ENCODE measurements at places on chromosomes 16 and 17.

DNA sequence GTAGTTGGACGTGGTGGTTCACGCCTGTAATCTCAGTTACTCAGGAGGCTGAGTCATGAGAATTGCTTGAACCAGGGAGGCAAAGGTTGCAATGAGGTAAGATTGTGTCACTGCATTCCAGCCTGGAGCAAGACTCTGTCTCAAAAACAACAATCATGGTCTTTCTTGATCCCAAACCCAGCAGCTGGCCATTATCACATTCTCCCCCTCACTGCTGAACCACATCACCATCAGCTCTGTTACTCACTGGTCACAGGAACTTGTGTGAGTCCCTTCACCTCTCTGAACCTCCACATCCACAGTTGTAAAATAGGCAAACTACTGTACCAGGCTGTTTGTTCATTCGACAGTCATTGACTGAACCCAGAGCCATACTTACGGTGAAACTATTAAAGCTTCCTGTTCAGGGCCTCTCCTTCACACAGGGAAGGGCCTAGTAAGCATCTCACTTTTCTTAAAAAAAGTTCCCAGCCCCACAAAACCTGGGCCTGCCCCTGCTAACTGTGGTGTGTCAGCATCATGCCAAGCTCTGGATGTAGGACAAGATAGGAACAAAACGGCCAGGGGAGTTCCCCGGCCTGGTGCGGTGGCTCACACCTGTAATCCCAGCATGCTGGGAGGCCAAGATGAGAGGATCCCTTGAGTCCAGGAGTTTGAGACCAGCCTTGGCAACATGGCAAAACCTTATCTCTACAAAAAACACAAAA is 104.7 kb downstream of the COPRS start:
- DNase-seq, result no peak

DNA sequence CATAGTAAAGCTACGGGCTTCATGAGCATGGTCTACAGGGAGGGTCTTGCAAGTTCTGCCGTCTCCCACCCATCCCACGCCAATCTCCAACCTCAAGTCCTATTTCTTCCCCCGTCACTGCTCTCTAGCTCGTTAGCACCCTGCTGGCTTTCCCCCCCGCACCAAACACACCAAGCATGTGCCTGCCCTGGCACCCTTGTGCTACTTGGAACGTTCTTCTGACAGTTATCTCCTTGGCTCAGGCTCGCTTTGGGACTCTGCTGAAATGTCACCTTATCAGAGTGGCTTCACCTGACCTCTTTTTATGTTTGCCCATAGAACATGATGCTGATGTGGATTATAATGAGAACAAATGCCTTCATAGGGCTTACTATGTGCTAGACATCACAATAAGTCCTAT is 21.9 kb downstream of the GLYR1 start:
- DNase-seq, result no peak

GRCh38 chr16:48580925-48581500 is 29.0 kb downstream of the N4BP1 start:
- no peak for DNase-seq

DNA sequence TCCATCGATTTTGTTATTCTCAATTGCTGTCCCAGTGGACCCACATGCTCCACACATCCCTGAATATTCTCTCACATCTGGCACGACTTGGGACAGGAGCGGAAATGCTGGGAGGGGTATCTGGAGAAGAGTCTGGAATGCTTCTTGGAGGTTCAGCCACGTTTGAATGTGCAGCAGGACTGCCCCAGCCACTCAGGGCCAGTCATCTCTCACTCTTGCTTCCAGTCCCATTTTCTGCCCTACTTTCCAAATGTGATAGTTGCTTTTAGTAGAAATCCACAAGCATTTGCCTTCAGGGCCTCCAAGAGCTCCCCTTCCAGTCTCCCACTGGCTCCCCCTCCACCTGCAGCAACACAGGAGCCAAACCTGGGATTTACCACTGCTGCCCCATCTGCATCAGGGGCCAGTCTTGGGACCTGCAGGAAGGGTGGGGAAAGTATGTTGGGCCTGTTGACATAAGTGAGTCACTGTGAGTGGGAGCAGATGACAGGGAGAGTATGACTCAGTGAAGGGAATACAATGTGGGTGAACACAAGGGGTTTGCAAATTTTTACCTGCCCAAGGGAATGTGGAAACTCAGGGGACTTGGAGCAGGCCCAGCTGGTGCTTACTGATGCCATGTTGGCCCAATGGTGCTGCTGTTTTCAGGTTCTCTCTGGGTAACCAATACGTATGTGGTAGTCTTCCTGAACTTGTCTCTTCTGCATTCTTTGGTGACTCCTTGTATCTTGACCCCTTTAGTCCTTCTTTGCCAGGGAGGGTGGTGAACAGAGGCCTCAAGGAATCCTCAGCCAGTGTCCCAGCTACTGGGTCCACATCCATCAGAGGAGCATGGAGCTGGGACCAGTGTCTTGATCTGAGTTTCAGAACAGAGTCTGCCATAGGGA is 78.8 kb upstream of the CRHR1 start:
- no peak for DNase-seq

GRCh38 chr16:30556125-30556473 is 2.1 kb downstream of the ZNF764 start:
- DNase-seq, result no peak

DNA sequence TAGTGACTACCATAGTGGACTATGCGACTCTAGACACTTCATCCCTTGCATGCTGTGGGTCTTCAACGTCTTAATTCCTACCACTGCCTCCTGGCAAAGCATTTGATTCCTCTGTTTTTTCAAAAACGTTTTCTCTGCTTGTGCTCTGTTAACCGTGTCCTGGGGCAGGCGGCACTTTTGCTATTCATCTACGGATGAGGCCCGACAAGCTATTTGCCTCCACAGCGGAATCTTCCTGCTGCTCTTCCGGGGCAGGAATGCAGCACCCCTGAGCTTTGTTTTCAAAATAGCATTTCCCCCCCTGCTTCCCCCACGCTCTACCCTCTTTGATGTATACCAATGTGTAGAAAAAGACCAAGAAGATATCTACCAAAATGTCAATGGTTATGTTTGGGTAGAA is 39.8 kb upstream of the METTL16 start:
- no peak for DNase-seq

- DNase-seq, result no peak
These were observed 21.7 kb downstream of the LRRC75A start for GRCh38 chr17:16470265-16470664.

GRCh38 chr16:1713331-1713730 is 7.3 kb downstream of the MAPK8IP3 start:
- no peak for DNase-seq

DNA sequence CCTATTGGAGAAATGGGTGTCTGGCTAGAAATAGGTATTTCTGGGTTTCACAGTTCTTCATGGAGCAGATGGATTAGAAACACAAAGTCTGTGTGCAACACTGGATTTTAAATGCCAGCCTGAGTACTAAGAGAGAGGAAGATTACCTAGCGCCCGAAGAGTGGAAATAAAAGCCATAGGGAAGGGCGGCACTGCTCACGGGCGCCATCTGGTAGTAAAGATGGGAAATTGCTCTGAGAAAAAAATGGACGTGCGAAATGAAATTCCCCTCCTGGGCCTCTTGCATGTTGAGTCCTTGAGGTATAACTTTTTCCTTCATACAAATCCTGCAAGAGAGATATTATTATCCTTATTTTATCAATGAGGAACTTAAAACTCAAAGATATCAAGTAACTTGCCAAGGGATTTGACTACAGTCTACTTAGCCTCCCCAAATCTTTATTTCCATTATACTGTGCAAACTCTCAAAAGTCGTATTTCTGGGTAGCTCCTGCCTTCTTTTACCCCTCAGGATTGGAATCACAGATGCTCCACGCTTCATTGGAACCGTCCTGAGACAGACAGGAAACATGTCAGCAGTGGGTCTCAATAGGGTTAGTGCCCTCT is 72.8 kb downstream of the MMD start:
- no peak for DNase-seq

DNA sequence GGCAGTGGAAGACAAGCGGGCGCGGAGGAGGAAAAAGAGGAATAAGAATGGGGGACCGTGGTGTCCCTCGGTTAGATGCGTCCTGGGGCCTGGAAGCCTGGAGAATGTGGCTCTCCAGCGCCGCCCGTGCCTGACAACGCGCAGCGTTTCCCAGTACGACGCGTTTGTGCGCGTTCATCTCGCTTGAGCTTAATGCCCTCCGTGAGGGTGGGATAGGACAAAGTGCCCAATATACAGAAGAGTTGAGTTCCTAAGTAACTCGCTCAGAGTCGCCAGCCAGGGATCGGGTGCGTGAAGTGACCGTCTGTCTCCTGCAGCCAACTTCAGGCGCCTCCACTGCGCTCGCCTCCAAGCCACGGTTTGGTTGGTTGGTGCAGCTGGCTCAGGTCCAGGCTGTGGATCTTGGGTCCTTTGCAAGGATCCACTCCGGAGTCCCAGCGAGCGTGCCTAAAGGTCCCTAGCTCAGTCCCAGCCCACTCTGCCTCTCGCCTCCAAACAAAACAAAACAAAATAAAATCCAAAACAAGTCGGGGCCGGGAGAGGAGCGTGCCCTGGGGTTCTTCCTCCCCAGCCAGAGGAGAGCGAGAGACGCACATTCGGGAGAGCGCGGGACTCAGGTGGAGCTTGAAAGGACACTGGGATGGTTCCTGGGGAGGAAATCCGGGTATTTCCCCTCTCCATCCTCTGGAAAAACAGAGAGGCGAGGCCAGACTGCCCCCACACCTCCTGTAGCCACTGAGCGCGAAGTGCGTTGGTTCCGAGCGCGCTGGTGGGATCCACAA is 974 bp downstream of the GALR2 start:
- no peak for DNase-seq

GRCh38 chr17:27381007-27381501 is 75.2 kb upstream of the KSR1 start:
- DNase-seq, result peak; percentile 57

DNA sequence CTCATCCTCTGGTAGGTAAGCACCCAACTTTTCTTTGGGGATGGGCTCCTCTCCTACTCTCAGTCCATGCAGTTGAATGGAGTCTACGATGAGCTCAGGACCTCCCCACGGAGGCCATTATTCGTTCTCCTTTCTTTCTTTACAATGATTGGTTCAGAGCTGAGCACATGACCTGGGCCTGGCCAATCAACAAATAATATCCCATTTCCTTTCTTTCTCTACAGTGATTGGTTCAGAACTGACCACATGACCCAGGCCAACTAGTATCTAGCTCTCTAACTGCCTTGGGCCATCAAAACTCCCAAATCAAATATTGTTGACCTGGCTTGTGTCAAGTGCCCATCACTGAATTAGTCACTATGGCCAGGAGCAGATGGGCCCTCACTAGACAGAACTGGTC is 129.2 kb downstream of the USP31 start:
- no peak for DNase-seq

GRCh38 chr17:66955821-66956220 is 8.7 kb upstream of the CACNG4 start:
- DNase-seq, result no peak

- DNase-seq, result no peak
These were observed 17.9 kb upstream of the IRX5 start for GRCh38 chr16:54912720-54913119.

DNA sequence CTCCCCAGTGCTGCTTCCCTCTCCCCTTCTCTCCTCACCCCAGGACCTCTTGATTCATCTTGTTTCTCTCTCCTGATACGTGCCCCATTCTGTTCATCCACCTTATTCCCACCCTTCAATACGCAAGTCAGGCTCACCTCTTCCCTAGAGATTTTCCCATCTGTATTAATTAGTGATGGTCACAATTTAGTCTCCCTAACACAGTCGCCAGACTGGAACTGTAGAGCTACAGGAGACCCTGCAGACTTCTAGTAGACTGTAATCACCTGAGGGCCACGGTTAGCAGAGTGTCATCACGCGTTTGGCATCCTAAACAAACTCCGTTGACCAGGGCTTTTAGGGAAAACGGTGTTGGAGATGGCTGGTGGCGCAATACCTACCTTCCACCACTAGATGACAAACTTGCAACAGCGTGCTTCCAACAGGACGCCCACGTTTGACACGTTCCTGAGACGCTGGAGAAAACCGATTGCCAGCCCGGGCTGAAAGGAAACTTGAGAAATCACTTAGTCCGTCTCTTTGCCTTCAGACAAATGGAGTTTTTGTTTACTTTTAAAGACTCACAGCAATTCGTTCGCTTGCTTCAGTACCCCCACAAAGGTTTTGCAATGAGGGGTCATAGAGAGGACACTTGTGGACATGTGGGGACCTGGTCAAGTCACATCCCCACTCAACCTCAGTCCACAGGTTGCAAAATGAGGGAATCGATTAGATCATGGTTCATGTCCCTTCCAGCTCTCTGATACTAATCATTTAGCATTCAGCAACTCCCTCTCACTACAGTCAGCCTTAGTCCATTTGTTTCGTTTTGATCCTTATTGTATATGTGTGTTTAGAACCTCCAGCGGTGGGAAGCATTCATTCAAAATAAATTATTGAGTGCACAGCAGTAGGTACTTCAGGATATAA is 20.6 kb downstream of the MYL4 start:
- peak; percentile 53 for DNase-seq

- DNase-seq, result peak; percentile 61
These were observed 12.9 kb downstream of the MXRA7 start for GRCh38 chr17:76697702-76698465.

GRCh38 chr16:70380248-70380918 is 33.7 kb downstream of the DDX19A start:
- DNase-seq, result no peak

DNA sequence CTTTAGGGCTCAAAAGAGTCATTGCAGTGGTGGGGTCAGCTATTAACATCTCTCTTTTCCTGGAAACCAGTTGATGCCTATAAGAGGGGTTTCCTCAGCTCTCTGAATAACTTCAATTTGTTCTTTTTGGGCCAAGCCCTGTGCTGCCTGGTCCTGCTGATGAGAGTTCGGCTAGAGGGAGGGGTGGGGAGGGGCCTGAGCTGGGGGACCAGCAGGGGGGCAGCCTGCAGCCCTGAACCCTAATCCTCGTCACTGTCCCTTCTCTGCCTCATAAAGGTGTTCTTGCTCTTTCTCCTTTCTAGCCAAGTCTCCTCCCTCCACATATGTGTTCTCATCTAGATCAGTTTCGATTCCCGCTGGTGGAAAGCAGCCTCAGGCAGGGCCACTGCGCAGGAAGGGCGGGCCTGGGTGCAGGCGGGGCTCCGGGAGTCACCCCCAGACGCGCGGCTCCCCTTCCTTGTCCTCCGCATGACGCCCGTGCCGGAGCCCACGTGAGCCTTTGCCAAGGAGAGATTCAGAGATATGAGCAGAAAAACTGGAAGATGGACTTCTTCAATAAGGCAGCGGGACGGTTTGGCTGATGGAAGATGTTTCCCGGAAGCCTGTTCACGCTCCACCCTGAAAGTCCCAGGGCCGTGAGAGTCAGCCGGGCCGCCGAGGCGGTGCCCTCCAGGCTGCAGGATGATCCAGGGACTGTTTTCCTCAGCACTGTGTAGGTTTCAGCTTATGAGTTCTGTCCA is 15.0 kb upstream of the RHOT1 start:
- DNase-seq, result no peak

Measured in D721Med (cell line).